NCI-H774 (cell line): ENCODE measurements at places on chromosomes 4 and X.

DNA sequence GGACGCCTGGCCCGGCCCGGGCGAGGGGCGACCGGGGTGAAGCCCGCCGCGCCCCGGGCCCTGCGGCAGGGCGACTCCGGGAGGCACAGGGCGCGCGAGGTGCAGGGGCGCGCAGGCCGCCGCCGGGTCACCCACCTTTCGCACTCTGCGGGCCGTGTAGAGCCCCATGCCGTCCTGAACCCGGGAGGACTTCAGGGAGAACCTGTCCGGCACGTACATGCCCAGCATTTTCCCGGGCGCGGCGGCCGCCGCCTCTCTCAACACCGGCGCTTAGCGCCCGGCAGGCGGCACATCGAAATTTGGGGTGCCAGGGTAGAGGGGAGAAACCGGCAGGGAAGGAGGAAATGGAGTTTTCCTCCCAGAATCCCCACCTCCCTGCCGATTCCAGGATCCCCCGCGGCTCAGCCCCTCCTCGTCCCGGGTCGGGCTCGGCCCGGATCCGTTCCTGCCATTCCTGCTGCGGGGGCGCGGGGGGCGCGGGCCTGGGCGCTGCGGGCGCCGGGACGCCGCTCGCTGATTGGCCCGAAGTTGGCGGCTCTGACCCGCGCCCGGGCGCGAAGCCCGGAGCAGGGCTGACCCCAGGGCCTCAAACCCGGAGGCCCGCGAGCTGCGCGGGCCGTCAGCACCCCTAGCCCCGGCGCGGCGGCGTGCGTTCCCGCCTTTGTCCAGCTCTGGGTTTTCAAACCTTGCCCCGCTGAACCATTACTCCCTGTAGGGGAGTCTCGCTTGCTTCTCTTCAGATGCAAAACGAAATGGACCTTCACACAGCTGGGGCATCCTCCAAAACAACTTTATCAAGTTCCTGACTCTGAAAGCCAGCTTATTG, at the start of gene PRDM5:
TSS of gene PRDM5 (minus strand) at position 346 of the 826 bp plus-strand sequence. CDS start at position 228, 118 bp downstream.
- peak; percentile 9 for DNase-seq

- no peak for DNase-seq
Observed at GRCh38 chr4:53914313-53915016, 149.9 kb downstream of the CHIC2 start.

DNA sequence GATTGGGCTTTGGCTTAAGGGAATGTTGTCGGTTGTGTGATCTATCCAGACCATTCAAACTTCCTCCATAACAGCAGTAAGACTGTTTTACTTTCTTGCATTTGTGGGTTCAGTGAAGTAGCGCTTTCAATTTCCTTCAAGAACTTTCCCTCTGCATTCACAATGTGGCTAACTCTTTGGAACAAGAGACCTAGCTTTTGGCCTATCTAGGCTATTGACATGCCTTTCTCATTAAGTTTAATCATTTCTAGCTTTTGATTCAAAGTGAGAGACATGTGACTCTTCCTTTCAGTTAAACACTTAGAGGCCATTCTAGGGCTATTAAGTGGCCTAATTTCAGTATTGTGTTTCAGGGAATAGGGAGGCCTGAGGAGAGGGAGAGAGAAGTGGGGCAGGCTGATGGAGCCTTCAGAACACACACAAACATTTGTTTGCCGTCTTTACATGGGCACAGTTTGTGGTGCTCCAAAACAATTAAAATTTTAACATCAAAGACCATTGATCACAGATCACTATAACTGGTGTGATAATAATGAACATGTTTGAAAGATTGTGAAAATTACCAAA, 34.1 kb downstream of the ADH5 start:
- no peak for DNase-seq

- peak; percentile 6 for DNase-seq
Observed at GRCh38 chrX:21905313-21905712, 35.2 kb upstream of the SMS start.

GRCh38 chrX:154064637-154065435, 32.7 kb downstream of the MECP2 start:
- no peak for DNase-seq

- DNase-seq, result no peak
Observed at GRCh38 chrX:109841869-109842579, 109.0 kb upstream of the ACSL4 start.

GRCh38 chr4:76282941-76283689, 23.4 kb upstream of the STBD1 start:
- no peak for DNase-seq

- peak; percentile 1 for DNase-seq
Observed at GRCh38 chrX:48896611-48897011, 957 bp downstream of the TIMM17B start.

- DNase-seq, result no peak
Observed at GRCh38 chr4:1775731-1776500, 17.2 kb upstream of the FGFR3 start.

- no peak for DNase-seq
Observed at GRCh38 chr4:79687006-79687405, 279.0 kb upstream of the GK2 start.

DNA sequence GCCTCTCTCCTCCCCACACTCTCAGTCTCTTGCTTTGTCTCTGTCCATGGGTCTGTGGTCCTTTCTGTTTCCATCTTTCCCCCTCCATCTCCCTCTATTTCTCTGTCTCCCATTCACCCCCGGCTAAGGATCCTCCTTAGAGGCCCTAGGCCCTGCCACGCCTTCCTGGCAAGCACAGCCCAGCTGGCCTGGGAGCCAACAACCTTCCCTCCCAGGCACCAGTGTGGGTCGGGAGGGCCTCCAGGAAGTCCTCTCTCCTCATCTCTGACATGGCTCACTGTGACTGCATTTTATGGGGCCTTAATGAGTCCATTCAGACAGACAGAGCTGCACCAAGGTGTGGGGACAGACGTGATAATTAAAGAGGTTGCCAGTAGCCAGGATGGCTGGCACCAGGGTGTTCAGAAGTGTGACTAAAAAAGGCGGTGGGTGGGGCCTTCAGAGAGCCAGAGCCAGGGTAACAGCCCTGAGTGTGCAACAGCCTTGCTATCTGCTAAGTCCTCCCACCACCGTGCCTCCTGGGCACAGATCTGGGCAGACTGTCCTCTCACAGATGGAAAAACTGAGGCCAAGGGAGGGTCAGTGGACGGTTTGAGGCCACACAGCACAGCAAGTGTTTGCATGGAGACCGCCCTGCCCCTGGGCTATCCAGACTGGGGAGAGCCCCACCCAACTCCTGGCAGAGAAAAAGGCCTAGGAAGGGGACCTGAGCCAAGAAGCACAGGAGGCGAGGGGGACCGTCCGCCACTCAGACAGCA, 31.5 kb downstream of the BLOC1S4 start:
- peak; percentile 35 for DNase-seq

- no peak for DNase-seq
Observed at GRCh38 chr4:1516261-1516660, 110.0 kb upstream of the NKX1-1 start.

- no peak for DNase-seq
Observed at GRCh38 chr4:151792995-151793394, 32.2 kb upstream of the GATB start.

- DNase-seq, result no peak
Observed at GRCh38 chr4:114494246-114494803, 104.3 kb upstream of the UGT8 start.

- DNase-seq, result no peak
Observed at GRCh38 chr4:61211781-61212180, 11.7 kb downstream of the ADGRL3 start.

DNA sequence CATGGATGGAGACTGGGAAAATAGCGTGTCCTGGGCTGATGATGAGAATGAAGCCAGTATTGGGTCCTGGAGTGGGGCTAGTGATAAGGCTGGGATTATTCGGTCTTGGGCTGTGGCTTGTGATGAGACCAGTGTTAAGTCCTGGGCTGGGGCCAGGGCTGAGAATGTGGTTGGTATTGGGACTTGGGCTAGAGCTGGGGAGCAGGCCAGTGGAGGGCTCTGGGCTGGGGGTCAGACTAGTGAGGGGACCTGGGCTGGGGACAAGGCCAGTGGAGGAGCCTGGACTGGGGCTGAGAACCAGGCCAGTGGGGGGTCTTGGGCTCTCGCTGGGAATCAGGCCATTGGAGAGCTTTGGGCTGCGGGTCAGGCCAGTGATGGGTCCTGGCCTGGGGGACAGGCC, 6.7 kb downstream of the ARMCX4 start:
- DNase-seq, result no peak

DNA sequence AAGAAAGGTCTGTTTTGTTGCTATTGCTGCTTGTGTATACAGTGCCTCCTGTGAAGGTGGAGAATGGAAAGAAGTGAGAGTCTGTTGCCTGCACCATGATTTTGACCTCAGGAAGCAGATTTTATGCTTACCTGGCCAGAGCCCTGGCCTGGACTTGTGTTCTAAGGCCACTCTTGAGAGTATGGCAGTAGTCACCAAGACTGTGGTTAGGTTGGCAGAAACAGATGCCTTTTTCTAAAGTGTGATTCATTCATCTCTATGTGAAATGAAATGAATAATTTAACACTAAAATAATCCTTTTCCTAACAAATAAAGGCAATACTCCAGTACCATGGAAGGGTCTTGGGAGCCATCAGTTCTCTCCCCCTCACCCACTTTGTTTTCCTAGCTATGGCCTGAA, 161.8 kb downstream of the DCLK2 start:
- DNase-seq, result no peak

- no peak for DNase-seq
Observed at GRCh38 chr4:148634476-148634875, 192.3 kb upstream of the NR3C2 start.

- DNase-seq, result no peak
Observed at GRCh38 chr4:132605551-132605950, 543.5 kb upstream of the PCDH10 start.

DNA sequence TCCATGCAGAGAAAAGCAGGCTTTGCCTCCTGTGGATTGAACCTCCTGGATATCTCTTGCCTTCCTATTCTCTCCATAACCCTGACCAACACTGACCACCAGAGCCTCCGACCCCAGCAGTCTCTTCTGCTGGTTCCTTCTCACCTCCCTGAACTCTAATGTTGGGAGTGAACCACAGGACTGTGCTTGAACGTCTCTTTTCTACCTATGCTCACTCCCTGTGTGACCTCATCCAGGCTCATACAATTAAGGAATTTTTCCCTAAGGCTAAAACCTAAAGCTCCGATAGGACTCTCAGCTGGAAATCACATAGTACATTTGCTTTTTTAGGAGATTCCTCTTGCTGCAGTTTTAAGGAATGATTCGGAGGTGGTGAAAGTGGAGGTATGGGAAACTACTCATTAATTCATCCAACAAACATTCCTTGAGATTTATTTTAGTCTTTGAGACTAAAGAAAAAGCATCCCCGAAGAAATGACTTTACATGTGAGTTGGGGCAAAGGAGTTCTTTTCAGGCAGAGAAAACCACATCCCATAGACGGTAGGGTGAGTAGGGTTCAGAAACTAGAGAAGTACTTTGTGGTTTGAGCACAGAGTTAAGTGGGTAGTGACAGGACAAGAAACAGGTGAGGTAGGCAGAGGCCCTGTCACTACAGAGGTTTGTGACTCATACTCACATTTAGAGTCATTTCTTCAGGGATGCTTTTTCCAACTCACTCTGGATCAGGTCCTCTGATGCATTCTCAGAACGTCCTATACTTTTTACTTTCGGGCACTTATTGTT, 30.8 kb downstream of the NDNF start:
- DNase-seq, result no peak

DNA sequence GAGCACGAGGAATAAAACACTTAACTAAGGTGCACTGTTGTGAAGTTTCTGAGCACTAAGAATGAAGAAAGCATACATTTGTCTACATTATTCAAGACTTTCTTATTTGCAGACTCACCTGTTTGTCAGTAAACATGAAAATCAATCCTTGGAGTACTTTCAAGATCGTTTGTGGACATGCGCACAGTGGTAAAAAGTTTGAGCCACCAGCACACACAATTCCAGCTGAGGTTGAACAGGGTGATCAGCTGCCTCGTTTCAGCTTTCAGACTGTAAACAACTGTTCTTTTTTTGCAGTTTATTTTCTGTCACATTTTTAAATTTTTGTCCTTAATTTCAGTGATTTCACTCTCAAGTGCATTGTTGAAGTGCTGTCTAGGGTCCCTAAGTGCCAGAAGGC, 143.8 kb upstream of the VCX2 start:
- no peak for DNase-seq

DNA sequence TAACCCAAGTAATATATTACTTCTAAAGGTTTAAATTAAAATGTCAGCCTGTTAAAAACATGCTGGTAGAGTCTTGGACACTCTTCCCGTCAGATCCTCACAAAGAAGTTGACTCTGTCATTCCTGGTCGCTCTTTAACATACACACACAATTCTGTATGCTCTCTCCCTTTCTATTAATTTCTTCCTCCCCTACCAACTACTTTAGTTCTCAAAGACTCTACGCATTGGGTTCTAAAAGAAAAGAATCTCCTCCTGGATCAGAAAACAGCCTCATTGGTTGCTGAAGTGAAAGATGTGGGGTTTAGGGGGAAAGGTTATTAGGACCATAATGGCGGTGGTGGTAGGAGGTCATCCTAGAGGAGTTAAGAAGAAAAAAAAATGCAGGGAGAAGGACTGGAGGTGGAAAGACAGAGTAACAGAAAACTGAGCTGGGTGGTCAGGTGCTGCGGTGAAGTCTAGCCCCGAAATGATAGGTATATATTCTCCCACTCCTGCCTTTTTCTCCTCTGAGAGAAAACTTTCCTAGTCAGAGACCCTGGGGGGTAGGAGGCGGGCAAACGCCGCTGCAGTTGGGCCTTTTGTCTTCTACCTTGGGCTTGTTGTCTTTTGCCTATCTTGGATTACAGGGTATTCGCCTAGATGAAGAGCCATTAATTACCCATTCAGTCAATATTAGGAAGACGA, 5.2 kb upstream of the PITX2 start:
- no peak for DNase-seq
